ENCODE measurements at places on chromosomes 3 and 15. TPM values are rescaled to one million over a fixed set of nuclear protein-coding genes. Genes with fewer than 3 reads are reported as not detected.
A peak's percentile ranks its signal among the peaks of the same experiment; 100 is the strongest.

The GABRA5 gene
- not detected for total RNA-seq

DNA sequence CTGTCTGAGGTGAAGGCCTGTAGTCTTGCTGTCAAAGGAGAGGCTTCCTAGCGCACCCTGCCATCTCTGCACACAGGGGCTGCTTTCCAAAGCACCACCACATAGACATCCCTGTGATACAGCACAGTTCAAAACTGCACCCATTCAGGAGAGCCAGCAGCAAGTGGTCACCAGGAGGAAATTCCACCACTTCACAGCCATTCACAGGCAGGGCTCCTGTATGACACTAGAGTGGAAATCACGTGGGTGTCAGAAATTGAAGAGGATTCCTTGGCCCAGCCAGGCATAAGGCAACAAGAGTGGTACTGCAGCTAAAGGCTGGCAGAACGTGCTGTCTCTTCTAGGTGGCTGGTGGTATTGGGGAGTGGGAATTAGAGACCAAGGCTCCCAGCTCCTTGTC, 102.8 kb downstream of the RFTN1 start:
- H3K4me3 ChIP-seq = no peak overlapping the region
- peaks cover 9% of the 10 kb centered on the region for H3K36me3 ChIP-seq
- no peaks in the 10 kb centered on the region for H3K27me3 ChIP-seq
- H3K4me1 ChIP-seq = peaks cover 6% of the 10 kb centered on the region

DNA sequence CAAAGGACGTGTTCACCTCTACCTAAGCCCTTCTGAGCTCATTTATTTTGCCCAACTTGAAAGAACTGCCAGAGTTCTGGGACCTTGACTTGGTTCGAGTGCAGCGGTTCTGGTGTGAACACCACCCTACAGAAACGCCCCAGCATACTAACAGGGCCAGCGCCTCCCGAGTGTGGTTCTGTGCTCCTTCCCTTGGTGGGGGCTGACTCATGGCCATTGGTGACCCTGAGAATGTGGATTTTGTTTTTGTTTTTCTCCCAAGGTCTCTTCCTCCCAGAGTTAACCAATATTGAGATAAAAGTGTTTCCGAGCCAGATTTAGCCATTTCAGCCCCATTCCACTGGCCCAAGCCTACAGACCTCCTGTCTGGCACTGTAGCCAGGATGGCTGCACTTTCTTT, 27.9 kb downstream of the SEMA7A start:
- peaks cover 60% of the 10 kb centered on the region for H3K4me1 ChIP-seq
- H3K36me3 ChIP-seq = peaks cover 16% of the 10 kb centered on the region
- no peak overlapping the region for H3K4me3 ChIP-seq
- H3K27me3 ChIP-seq = no peaks in the 10 kb centered on the region
- H3K27ac ChIP-seq = peak overlapping the region; percentile 88

- H3K4me1 ChIP-seq = no peaks in the 10 kb centered on the region
- no peak overlapping the region for H3K27ac ChIP-seq
- DNase-seq = no peak
- H3K36me3 ChIP-seq = no peaks in the 10 kb centered on the region
- no peaks in the 10 kb centered on the region for H3K27me3 ChIP-seq
Observed at GRCh38 chr15:36769098-36769497, 189.7 kb downstream of the CDIN1 start.
